ENCODE measurements at places on chromosomes 6 and 20.

DNA sequence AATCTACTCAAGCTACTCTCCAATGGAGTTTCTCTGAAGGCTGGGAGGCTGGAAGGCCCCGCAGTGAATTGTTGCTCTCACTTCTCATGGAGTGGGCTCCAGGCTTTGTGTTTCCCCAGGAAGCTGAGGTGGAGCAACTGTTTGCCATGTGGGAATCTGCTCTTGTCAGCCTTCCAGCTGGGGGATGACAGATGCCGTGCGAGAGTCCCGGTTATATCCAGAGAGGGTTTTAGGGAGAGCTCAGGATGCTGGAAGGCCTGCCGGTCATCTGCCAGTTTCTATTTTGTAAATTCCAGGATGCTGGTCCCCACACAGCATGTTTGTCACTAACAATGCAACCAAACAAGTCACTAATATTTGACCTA, 98.2 kb upstream of the NAA20 start:
- no peak for DNase-seq

GRCh38 chr6:121764493-121764892, 329.0 kb downstream of the GJA1 start:
- DNase-seq = no peak

- peak; percentile 34 for DNase-seq
Observed at GRCh38 chr20:54133434-54134427, 40.1 kb downstream of the CYP24A1 start.

DNA sequence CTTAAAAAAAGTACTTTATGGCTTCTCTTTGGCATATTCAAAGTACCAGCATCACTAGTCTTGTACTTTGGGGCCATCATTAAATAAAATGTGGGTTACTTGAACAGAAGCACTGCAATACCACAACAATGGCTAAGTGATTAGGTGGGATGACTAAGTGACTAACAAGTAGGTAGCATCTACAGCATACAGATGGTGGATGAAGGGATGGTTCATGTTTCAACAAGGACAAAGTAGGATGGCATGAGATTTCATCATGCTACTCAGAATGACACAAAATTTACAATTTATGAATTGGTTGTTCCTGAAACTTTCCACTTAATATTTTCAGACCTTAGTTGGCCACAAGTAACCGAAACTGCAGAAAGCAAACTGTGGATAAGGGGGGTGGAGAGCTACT, 7.7 kb downstream of the MPC1 start:
- no peak for DNase-seq

DNA sequence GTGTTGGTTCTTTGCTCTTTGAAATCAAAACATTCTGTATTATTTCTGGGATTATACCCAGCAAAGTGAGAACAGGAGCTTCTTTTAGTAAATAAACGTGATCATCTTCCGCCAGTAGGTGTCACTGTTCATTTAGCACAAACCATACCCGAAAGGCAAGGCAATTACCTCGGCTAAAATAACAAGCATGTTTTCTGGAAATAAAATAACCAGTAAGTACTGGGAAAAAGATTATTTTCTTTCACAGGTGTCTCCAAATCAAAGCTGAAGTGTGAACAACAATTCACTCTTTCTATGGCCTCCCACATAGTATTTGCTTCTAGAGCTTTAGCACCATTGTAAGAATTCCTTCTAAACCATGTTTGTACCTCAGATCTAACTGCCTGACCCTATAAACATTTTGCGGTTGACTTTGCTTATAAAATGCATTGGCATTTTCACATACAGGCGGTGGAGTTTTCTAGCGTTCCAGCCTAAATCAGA, 144.6 kb upstream of the AGPAT4 start:
- peak; percentile 35 for DNase-seq

DNA sequence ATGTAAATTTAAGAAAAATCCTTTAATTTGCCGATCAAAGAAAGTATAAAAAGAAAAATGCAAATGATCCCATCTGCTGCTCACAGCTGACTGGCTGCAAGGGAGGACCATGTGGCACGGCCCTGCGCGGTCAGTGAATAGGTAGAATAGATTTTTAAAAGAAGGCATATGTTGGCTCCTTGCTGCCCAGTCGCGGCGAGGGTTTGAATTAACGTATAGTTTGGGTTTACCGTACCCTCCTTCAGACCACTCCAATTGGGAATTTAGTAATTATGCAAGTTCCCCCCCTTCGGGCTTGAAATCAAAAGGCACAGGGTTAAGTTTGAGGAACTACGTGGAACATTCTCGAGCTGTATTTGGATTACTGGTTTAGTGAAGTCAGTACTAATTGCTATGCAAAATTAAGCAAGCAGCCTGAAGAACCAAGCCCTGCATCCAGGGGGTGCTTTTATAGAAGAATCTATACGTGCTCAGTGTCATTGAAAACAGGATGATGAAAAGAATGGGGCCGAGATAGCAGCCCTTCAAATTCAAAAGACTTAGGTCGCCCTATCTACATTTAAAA, 1.1 kb upstream of the BEND3 start:
- DNase-seq = peak; percentile 28

- DNase-seq = no peak
Observed at GRCh38 chr6:157634546-157634945, 188.5 kb upstream of the SNX9 start.

DNA sequence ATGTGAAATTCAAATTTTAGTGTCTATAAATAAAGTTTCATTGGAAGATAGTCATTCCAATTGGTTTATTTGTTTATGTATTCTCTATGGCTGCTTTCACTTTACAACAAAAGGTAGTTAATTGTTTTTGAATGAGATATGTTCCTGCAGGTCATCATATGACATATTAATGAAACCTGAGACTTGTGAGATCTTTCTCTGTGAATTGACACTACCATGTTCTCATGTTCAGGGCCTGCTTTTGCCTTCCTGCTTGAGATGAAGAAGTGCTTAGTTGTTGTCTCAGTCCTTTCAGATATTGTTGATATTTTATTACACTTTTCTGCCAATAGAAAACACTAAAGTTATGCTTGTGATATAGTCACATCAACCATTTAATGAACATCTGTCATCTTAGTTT, 132.5 kb downstream of the UTRN start:
- no peak for DNase-seq

- no peak for DNase-seq
Observed at GRCh38 chr6:16181439-16182297, 52.8 kb downstream of the MYLIP start.

DNA sequence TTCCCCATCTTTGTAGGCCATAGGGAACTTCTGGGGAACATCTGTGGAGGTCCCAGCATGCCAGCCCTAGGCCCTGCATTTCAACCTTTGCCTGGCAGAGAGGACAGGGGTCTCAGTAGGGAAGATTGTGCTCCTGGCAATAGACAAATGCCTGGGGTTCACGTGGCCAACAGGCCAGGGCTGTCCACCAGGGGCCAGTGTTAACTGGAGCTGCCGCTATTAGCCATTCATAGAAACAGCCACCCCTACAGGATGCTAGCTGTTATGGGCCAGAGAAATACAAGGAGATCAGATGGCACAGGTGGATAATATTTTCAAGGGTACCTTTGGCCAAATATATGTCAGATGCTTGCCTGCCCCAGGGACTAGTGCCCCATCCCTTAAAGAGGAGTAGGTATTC, 932.9 kb downstream of the QKI start:
- no peak for DNase-seq

GRCh38 chr6:36095497-36096391, 34.6 kb upstream of the MAPK13 start:
- DNase-seq = no peak

GRCh38 chr20:50071039-50071888, 41.7 kb downstream of the UBE2V1 start:
- DNase-seq = peak; percentile 89

- DNase-seq = no peak
Observed at GRCh38 chr20:39431091-39431880, 469.1 kb downstream of the DHX35 start.

DNA sequence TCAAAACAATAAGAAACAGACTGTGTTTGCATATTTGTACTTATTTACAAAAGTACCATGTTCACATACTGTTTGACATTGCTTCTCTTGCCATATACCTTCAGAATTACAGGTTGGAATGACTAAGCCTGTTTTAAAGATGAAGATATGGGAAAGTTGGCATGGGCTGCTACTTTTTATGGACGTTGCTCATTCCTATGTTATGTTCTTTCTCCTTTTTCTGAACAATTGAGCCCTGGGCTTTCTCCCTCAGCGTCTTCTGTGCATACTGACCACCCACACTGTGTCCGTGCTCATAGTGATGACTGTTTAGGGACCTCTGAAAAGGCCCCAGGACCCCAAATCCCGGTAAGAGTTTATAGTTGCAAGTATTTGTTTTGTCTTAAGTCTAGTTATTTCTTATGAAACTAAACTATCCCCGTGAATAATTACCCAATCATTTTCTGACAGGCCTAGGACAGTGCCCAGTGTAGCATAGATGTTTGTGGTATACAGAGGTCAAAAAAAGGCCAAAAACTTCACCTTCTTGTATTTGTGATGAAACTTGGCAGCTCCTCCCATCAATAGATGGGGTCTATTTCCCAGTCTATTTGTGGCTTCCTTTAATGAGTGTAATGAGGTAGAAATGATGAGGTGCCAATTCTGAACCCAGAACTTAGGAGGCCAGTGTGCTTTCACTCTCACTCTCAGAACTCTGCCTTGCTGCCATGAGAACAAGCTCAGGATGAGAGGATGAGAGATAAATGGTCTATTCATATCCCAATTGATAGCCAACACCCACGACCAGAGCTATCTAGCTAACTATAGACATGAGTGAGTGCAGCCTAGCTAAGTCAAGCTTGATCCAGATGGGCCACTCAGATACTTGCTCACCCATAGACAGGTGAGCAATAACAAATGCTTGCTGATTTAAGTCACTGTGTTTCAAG, 40.9 kb downstream of the GSTA4 start:
- DNase-seq = no peak

- DNase-seq = no peak
Observed at GRCh38 chr6:167770291-167770955, 56.3 kb upstream of the AFDN start.

GRCh38 chr20:59958626-59959025, 403 bp downstream of the CDH26 start:
- DNase-seq = no peak

DNA sequence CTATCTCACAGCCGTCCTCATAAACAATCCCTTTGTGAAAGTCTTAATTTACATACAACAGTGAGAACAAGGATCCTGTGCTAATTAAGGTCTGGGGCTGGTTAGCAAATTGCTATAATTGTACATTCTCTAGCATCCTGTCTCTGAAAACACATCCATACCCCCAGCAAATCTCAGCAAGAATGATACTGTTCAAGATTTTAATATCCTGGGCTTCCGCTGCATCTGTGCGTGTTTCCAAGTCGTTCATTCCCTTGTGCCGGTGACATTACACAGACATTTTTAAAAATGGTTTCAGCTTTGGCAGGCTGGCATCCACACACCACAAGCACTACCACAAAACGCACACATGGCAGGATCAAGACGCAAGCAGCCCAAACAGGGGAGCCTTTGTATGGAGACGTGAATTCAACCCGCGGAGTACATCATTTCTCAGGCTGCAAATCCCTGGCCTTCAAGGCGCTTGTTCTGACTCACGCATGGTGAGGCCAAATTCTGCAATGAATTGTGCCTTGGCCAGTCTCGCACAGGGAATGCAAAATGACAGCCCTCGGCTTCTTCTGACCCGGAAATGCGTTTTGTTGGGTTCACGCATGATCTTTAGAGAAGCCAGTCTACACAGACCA, 20.3 kb downstream of the ZMYND8 start:
- DNase-seq = peak; percentile 83

- DNase-seq = no peak
Observed at GRCh38 chr6:7541175-7542064, at the start of gene DSP. DSP (plus strand) TSS chr6:7541671; CDS start chr6:7541916, 245 bp downstream.

GRCh38 chr6:140908505-140908904, 1224.2 kb upstream of the GJE1 start:
- no peak for DNase-seq

DNA sequence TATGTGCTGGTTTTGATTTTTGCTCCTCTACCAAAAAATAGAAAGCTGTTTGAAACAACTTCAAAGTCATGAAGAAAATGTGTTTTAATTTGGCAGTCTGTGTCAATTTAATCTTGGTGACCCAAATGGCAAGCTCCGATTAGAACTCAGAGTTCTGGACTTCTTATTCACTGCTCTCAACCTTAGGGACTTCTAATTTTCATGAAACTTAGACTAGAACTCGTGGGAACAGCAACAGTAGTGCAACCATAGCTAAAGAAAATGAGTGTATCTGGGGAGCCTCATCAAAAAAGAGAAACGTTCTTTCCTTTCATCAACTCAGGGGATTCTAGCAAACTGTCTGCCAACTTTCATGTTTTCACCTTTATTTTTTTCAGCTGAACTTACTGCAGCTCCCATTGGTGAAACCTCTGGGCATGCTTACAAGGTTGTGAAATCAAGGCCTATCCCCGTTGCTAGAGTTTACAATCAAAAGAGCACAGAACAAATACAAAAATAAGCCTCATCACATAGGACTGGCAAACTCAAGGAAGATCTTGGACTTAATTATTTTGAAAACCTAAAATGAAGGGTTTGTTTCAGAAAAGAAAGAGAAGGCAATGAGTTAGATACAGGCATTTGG, 114.0 kb upstream of the HSF2 start:
- no peak for DNase-seq

Data from head of caudate nucleus (tissue), 42 donors.